Fibroblast of the aortic adventitia (primary cell): ENCODE measurements at places on chromosomes 2 and 18. TPM values are rescaled to one million over a fixed set of nuclear protein-coding genes. Genes with fewer than 3 reads are reported as not detected.

GRCh38 chr2:175205523-175205922, 24.0 kb upstream of the ATP5MC3 start:
- peak; percentile 47 for DNase-seq

DNA sequence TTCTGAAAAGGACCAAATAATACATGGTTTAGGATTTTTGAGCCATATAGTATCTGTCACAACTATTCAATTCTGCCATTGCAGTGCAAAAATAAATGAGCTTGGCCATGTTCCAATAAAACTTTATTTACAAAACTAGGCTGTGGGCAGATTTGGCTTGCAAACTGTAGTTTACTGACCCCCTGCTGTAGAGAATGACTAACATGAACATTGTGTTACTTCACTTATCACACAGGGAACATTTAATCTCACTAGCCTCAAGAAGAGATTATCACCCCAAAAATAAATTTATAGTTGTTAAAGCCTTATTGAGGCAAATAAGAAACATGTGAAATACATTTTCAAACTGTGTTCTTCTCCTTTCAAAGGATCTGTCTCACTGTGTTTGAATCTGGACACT, 766.2 kb downstream of the MBD2 start:
- DNase-seq = no peak

GRCh38 chr2:232333361-232334135, 45.0 kb upstream of the ALPP start:
- DNase-seq = no peak

Gene SFTPB
- total RNA-seq = 0.09 TPM in 1 of 2 replicates, not detected in the other

DNA sequence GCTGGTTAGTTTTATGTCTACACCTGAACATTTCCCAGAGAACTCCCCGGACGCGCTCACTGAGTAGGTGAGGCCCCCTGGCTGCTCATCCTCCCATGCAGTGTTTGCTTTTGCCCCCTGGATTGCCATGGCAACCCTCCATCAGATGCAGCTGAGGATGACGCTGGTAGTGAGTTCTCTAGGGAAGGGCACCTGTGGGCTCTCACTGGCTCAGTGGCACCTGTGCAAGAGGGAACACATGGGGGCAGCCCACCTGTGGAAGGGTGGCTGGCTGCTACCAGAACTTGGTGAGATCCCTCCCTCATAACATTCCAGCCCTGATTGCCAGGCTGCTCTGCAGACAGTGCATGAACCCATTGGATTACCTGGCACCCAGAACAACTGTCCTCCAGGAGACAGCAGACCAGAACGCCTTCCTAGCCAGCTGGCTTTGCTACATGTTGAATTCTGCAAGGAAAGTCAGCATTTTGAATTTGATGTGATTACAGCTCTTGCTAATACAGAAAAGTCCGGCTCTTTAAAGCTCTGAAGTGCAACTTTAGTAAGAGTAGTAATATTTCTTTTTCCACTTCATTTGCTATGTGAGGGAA, 21.7 kb downstream of the COA5 start:
- no peak for DNase-seq

DNA sequence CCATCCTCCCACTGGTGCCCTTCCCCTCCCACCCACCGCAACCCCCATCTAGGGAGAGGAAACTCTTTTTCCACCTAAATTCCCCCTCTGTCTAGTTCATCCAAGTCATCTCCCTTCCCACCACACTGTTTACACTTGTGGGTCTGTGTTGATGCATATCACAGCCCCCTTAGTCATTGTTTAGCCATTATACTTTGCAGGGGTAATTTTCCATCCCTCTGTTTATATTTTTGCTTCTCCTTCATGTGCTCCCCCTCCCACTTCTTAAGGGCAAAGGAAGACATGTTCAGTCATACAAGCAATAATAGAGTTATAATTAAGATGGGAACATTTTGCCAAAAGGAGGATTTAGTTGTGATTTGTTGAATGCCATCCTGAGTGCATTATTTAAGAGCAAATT, 187.8 kb upstream of the TNP1 start:
- no peak for DNase-seq

GRCh38 chr18:57051021-57051656, 95.7 kb upstream of the BOD1L2 start:
- DNase-seq = no peak

DNA sequence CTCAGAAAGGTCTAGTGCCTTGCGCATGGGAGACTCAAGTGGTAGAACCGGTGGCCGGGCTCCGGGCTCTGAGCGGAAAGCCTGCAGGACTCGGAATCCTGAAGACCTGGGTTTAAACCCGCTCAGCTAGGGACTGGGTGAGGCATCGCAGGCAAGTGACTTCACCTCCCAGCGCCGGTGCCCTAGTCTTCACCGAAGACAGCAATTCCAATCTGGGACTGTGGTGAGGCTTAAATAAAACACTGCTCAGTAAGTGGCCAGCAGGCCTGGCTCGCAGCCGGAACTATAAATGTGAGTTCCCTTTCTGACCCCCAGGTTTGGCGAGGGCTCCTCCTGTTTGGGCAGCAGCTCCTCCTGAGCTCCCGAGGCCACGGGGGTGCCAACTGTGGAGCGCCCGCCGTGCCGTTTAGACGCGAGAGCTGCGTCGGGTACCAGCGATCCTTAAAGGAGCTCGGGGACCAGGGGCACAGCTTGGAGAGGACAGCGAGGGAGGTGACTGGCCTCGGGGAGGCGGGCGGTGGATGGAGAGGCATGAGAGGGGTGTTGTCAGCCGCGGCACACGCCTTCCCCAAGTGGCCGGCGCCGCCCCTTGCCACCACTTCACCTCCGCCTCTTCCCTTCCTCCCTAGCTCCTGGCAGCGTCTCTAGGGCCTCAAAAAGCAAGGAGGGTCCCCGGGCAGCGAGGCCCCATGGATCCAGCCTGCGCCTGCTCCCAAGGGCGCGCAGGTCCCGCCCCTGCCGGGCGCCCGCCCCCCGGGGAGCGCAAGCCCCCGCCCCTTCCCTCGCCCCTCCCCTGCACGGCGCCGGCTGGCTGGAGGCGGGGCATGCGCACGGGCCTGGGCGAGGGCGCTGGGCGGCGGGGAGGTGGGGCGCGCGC, 757 bp upstream of the MTCL1 start:
- peak; percentile 88 for DNase-seq

DNA sequence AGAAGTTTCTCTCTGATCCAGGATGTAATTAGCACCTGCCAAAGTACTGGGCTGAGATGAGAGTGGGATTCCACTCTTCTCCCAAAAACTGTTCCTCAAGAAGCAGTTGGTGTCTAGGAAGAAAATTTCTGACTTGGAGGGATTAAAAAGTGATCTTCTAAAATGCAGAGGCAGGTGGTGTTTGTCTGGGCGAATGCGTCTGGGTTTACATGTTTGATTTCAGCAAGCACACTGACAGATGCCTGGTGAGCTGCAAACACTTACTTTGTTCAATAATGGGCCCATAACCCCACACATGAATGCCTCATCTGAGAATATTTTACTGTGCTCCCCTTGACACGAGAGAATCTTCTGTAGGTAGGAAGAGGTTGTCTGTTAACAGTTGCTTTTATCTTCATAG, 24.3 kb upstream of the KCNF1 start:
- no peak for DNase-seq
